8988T (cell line): ENCODE measurements at places on chromosomes 4 and X.

GRCh38 chr4:98522636-98523395 lies 135.6 kb downstream of the TSPAN5 start:
- DNase-seq, result no peak

DNA sequence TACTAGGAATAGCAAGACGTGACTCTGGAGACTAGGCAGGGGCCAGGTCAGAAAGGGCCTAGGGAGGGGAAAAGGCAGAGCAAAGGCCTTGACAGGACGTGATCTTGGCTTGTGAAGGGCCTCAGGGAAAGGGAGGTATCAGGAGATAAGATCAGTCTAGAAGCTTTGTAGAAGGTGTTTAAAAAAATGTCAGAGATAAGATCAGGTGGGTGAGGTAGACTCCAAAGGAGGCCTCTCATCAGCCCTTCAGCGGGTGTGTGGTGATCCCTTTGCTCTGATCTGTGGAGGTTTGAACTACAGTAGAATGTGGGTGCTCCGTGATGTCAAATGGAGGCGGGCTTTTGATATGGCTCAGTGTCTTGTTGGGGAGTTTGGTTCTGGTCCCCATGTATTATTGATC lies 78.8 kb upstream of the PRPS1 start:
- DNase-seq, result no peak

DNA sequence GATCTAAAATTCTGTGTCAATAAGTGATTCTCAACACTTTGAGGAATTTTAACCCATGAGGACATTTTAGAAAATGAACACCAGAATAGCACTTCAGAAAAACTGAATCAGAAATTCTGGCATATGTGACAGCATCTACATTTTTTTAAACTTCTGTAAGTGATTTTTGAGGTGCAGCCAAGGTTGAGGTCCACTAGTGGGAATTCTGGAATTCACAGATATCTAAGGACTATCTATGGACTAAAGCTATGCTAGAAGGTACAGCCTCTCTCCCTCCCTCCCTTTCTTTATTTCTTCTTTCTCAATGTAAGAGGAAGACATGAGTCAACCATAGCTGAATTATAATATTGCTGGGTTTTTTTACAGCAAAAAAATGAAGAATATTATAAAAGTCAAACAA lies 508.2 kb upstream of the ATOH1 start:
- no peak for DNase-seq

GRCh38 chrX:9493936-9494335 lies 29.1 kb downstream of the TBL1X start:
- DNase-seq, result no peak

GRCh38 chrX:34546366-34546765 lies 110.7 kb downstream of the TMEM47 start:
- no peak for DNase-seq

DNA sequence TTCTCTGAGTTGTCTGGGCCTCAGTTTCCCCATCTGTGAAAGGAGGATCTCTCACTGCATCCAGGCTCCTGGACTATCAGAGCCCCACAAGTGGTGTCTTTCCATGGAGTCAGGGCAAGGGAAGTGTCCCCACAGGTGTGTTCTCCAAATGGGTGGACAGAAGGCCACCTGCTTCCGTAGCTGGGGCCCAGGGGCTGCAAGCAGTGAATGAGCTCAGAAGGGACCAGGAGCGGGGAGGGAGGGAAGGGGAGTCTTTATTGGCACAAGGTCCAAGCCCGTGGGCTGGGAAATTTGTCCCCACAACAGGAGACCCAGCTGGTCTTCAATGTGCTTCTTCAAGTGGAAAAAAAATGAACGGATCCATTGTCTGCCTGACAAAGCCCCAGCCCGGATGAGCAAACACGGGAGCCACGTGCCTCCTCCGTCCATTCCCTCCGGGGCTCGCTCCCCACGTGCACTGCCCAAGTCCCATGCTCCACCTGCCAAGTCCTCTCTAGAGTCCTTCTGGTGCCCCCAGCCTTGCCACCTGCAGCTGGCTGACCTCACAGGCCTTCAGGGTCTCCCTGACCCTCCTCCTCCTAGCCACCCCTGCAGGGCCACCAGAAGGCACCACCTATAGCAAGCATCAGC lies 72.0 kb downstream of the JAKMIP1 start:
- DNase-seq, result no peak

GRCh38 chr4:106109929-106110328 lies 206.1 kb downstream of the TBCK start:
- DNase-seq, result no peak
